ENCODE measurements at places on chromosomes 3 and 15. TPM values are rescaled to one million over a fixed set of nuclear protein-coding genes. Genes with fewer than 3 reads are reported as not detected.

GRCh38 chr15:61629269-61629668 is 400.2 kb upstream of the RORA start:
- H3K4me1 ChIP-seq: no peaks in the 10 kb centered on the region
- H3K4me3 ChIP-seq: no peak overlapping the region
- H3K27ac ChIP-seq: no peak overlapping the region
- DNase-seq: no peak

DNA sequence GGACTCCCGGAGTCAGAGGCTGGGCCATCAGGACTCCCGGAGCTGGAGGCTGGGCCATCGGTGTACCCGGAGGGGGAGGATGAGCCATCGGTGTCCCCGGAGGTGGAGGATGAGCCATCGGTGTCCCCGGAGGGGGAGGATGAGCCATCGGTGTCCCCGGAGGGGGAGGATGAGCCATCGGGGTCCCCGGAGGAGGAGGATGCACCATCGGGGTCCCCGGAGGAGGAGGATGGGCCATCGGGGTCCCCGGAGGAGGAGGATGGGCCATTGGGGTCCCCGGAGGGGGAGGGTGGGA is 719 bp downstream of the MAGEL2 start:
- DNase-seq: no peak
- H3K4me1 ChIP-seq: no peaks in the 10 kb centered on the region
- H3K4me3 ChIP-seq: no peak overlapping the region
- peaks cover 20% of the 10 kb centered on the region for H3K27me3 ChIP-seq
- no peak overlapping the region for H3K27ac ChIP-seq

- DNase-seq: peak; percentile 27
- H3K4me1 ChIP-seq: peaks cover 7% of the 10 kb centered on the region
- no peak overlapping the region for H3K4me3 ChIP-seq
These were observed 136.8 kb upstream of the FOXB1 start for GRCh38 chr15:59867086-59867855.

DNA sequence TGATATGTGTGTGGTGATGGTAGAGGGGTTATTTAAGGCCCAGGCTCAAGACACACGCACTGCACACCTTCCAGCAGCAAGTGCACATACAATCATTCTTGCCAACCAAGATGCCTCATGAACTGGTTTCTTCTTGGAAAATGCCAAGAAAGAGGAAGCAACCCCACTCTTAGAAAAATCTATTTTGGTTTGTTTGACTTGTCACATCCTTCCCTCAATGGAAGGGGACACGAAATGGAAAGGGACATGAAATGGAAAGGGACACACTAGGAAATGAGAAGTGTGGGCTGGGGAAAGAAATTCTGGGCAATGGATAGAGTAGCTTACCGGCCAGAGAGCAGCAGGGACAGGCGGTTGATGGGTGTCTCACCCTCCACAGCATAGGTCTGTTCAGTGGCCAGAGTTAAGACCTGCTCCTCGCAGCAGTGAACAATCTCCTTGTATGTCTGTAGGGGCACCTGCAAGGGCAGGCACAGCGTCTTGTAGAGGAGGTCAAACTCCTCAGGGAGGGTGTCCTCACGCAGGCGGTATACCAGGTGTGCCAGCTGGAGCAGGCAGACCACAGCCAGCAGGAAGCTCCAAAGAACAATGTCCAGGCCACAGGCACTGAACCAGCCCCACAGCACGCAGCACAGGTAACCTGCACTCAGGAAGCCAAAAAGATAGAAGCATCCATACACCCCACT is 640 bp downstream of the POPDC2 start:
- peak overlapping the region; percentile 9 for H3K4me3 ChIP-seq
- no peak for DNase-seq
- no peaks in the 10 kb centered on the region for H3K36me3 ChIP-seq
- no peaks in the 10 kb centered on the region for H3K27me3 ChIP-seq
- H3K27ac ChIP-seq: peak overlapping the region; percentile 98

- DNase-seq: no peak
- H3K4me3 ChIP-seq: no peak overlapping the region
- H3K36me3 ChIP-seq: no peaks in the 10 kb centered on the region
- H3K27ac ChIP-seq: no peak overlapping the region
These were observed 518.7 kb upstream of the TBL1XR1 start for GRCh38 chr3:177715980-177716379.

GRCh38 chr3:169456900-169457299 is 206.6 kb downstream of the MECOM start:
- H3K27me3 ChIP-seq: no peaks in the 10 kb centered on the region
- no peak overlapping the region for H3K27ac ChIP-seq
- DNase-seq: no peak
- no peaks in the 10 kb centered on the region for H3K36me3 ChIP-seq
- H3K4me3 ChIP-seq: no peak overlapping the region

DNA sequence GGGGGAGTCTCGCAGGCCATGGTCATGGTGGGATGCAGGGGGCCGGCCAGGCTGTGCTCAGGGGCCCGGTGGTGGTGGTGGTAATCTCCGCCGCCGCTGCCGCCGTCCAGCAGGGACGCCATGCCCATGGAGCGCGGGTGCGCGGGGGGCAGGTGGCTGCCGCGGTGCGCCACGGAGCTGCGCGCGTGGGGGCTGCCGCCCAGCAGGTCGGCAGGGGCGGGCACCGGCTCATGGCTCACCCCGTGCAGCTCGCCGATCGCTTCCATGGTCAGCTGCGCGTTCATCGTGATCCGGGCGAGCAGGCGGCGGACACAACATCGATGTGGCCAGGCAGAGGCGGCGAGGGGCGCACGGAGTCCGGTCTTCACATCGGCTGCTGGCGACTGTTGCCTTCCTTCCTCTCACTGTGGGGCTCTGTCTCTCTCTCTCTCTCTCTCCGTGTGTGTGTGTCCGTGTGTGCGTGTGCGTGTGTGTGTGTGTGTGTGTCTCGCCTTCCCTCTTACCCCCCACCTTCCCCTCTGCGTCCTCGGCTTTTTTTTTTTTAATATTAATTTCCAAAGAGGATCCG is 451 bp downstream of the ONECUT1 start:
- H3K4me3 ChIP-seq: peak overlapping the region; percentile 48
- no peak overlapping the region for H3K27ac ChIP-seq
- H3K4me1 ChIP-seq: no peaks in the 10 kb centered on the region
- peak; percentile 67 for DNase-seq
- H3K27me3 ChIP-seq: peaks cover 93% of the 10 kb centered on the region
- no peaks in the 10 kb centered on the region for H3K36me3 ChIP-seq

GRCh38 chr15:75054172-75054897 is 30.9 kb downstream of the PPCDC start:
- no peak for DNase-seq
- no peaks in the 10 kb centered on the region for H3K27me3 ChIP-seq
- no peak overlapping the region for H3K27ac ChIP-seq
- H3K4me1 ChIP-seq: no peaks in the 10 kb centered on the region

DNA sequence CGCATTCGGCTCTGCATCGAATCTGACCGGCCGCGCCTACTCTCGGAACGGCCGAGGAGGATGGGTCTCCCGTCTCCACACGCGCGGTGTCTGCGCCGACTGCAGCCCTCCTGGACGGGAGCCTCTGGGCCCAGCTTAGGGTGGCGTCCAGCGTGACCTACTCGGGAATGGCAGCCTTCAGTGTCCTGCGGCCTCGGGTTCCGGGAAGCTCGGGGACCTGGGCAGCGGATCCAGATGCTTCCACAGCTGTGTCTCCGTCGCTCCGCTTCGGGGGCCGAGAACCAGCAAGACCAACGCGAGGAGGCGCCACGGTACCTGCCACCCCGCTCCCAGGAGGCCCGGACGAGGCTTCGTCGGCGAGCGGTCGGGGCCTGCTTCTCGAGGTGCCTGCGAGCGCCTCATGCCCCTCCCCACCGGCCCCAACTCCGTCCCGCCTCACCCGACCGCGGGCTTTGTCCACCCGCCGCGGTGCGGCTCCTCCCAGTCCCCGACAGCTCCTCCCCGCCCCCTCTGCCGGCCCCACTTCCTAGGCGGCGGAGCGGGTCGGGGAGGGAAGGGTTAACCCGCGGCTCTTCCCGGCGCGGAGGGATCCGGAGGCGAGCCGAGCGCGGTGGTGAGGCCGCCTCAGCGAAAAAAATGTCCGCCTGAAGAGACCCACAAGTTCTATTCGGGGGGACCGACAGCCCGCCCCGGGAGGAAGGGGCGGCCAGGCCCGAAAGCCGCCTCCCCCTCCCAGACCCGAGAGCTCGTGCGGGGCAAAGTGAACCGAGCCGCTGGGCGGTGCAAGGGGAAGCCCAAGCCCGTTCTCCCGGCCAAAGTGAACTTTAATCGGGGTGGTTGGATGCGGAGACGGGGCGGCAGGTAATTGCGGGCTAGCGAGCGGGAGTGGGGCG is at the start of gene TCF12:
TSS of gene TCF12 (plus strand) at position 599 of the 893 bp plus-strand sequence. CDS start 1,270 bp downstream, outside the sequence.
- H3K27me3 ChIP-seq: no peaks in the 10 kb centered on the region
- peak within 1 kb of the TSS; percentile 87 for H3K27ac ChIP-seq
- DNase-seq: peak; percentile 98
- H3K4me3 ChIP-seq: peak within 1 kb of the TSS; percentile 90

- H3K27me3 ChIP-seq: no peaks in the 10 kb centered on the region
- no peak overlapping the region for H3K4me3 ChIP-seq
- no peak overlapping the region for H3K27ac ChIP-seq
- no peaks in the 10 kb centered on the region for H3K4me1 ChIP-seq
- DNase-seq: no peak
These were observed 7.2 kb downstream of the FSD2 start for GRCh38 chr15:82798531-82799166.

GRCh38 chr3:19901918-19902317 is 32.1 kb downstream of the EFHB start:
- no peaks in the 10 kb centered on the region for H3K4me1 ChIP-seq
- H3K4me3 ChIP-seq: no peak overlapping the region
- no peaks in the 10 kb centered on the region for H3K36me3 ChIP-seq
- no peak for DNase-seq

GRCh38 chr15:48905847-48906246 is 27.9 kb downstream of the EID1 start:
- H3K27me3 ChIP-seq: no peaks in the 10 kb centered on the region
- H3K27ac ChIP-seq: no peak overlapping the region
- no peak for DNase-seq
- H3K4me3 ChIP-seq: no peak overlapping the region
- H3K4me1 ChIP-seq: no peaks in the 10 kb centered on the region

- DNase-seq: no peak
- H3K4me3 ChIP-seq: peak overlapping the region; percentile 14
- peaks cover 3% of the 10 kb centered on the region for H3K36me3 ChIP-seq
- no peaks in the 10 kb centered on the region for H3K27me3 ChIP-seq
These were observed 95.3 kb downstream of the IGF2BP2 start for GRCh38 chr3:185729337-185730055.

- H3K4me3 ChIP-seq: no peak overlapping the region
- no peak overlapping the region for H3K27ac ChIP-seq
- peaks cover 4% of the 10 kb centered on the region for H3K4me1 ChIP-seq
- no peak for DNase-seq
These were observed 17.6 kb downstream of the CHDH start for GRCh38 chr3:53828581-53828980.

DNA sequence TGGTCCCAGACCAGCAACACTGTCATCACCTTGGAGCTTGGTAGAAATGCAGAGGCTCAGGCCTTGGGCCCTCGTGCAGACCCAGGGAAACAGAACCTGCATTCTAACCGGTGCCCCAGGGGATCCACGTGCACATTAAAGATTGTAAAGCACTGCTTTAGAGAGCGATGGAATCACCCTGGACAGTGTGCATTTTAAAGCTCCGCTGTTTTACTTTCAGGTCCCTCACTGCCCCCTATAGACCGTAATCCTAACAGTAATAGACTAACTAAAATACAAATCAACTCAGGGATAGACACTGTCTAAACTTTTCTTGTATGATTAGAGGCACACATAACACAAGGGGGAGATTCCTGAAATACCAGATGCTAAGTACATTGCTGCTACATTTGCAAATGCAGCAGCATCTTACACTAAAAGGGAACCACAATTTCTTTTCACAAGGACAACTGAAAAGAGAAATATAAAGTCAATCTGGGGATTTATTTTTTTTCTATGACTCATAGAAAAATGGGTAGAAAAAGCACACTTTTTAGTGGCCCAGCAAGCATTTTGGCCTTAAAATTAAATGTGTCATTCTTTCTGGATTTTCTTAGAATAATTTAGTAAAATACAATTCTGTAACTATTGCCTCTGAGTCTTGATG is 10.5 kb upstream of the SH3GL3 start:
- no peak overlapping the region for H3K27ac ChIP-seq
- no peaks in the 10 kb centered on the region for H3K27me3 ChIP-seq
- peak; percentile 42 for DNase-seq
- no peaks in the 10 kb centered on the region for H3K36me3 ChIP-seq

DNA sequence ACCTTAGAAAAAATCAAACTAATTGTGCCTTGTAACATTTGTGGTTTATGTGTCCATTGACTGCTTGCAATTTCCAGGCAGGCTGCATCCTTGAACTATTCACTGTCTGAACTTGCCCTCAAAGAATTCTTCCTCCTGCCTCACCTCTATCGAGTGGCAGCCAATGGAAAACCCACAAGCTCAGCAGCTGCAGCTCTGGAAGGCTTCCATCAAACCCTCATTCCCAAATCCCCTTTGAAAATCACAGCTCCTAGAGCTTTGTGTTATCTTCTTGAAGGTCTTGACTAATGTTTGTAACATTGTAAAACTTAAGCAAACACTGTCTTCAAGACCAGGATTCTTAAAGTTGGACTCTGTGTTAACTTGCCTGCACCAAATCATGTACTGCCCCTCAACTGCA is 81.1 kb downstream of the FILIP1L start:
- H3K27ac ChIP-seq: peak overlapping the region; percentile 59
- H3K4me3 ChIP-seq: no peak overlapping the region
- DNase-seq: no peak
- H3K36me3 ChIP-seq: no peaks in the 10 kb centered on the region

DNA sequence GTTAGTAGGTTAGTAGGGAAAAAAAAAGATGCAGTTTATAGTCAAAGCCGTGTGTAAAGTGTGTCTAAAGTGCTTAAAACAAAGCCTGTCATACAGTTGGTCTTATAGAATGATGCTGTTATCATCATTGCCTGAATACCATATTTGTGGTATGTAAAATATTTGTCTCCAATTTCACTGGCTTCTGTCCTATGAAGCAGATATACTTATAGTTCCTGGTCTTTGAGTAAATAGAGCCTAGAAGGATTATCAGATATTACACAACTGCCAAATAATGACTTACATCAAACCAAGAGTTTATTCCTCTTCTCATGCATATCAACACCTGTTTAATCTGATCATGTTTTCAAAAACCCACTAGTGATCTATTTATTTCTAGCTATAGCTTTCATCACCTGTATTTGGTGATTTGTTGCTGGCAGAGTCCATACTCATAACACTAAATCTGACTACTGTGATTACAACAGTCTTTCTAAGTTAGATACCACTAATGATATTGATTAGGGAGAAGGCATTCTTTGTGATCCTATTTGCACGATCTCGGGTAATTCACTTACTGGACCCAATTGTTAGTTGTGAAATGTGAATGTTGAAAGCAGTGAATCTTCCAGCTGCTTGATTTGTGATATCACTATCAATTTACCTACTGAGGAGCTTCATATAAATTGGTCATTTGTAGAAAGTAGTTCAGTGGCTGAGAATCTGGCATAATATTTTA is 413.7 kb downstream of the LPP start:
- no peaks in the 10 kb centered on the region for H3K27me3 ChIP-seq
- H3K4me3 ChIP-seq: no peak overlapping the region
- no peaks in the 10 kb centered on the region for H3K36me3 ChIP-seq
- H3K27ac ChIP-seq: no peak overlapping the region

The MYO5C gene
- polyA plus RNA-seq: 1.1 TPM

The RFTN1 gene
- polyA plus RNA-seq: 21.2 TPM

The CCPG1 gene
- polyA plus RNA-seq: 10.5 TPM

The FAM107A gene
- 0.02 TPM for polyA plus RNA-seq
